Lung (tissue), 17 donors: ENCODE measurements at places on chromosomes 16 and 17.

DNA sequence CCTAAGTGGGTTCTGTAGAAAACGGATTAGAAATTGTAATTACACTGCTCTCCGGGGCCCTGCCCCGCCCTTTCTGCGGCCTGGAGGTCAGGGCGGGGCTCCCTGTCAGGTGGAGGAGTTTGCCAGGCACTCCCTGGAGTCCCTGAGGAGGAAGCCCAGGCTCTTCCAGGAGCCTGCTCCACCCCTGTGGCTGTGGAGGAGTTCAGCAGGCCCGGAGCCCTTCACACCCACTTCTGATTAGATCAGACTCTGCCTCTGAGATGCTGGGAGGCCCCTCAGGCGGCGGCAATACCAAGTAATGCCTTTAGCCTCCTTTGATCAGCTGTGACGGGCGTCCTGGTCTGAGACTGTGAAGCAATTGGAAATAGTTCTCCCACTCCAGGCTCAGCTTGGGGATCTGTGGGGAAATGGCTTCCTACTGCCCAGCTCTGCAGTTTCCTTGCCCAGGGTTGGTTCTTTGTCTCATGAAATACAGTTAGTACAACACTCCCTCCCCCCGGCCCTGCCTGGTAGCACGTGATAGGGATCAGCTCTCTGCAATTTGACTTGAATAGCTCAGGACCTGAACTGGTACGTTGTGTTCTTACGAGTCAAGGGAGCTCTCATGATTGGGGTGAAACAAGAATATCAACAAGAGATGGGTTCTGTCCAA, 22.3 kb downstream of the BAIAP2 start:
- peak; percentile 71 for DNase-seq

- no peak for DNase-seq
Measured at GRCh38 chr16:31421587-31421986, 6.6 kb downstream of the COX6A2 start.

DNA sequence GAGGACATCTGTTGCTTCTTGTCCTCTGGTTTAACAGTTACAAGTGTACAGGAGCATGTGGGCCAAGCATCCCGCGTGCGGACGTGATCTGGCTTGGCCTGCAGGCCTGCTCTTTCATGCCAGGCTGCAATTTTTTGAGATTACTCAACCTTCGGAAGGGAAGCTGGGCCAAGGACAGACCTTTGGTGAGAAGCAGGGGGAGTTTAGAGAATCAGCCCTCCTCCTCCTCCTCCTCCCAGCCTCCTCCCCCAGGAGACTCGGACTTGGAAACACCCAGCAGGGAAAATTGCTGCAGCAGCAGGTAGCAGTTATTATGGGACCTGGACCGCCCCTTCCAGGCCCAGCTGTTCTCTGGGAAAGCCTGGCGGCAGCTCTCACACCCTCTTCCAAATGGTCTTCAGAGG, 5.1 kb upstream of the KLHL36 start:
- DNase-seq = peak; percentile 66

GRCh38 chr17:48791128-48792032, 25.6 kb downstream of the TTLL6 start:
- peak; percentile 88 for DNase-seq

GRCh38 chr16:64809876-64810629, 311.8 kb downstream of the CDH11 start:
- no peak for DNase-seq

GRCh38 chr17:2357237-2357636, 19.9 kb downstream of the SGSM2 start:
- no peak for DNase-seq

GRCh38 chr17:15452746-15453145, 14.7 kb downstream of the CDRT4 start:
- DNase-seq = no peak

GRCh38 chr17:18314731-18315561, at the start of the genes SMCR8 and TOP3A:
SMCR8 (plus strand) TSS chr17:18315293; CDS start chr17:18315790, 497 bp downstream.
TOP3A (minus strand) TSS chr17:18314994; CDS start chr17:18314778, 216 bp downstream.
- DNase-seq = peak; percentile 99

GRCh38 chr16:48583075-48584065, 26.6 kb downstream of the N4BP1 start:
- DNase-seq = no peak

DNA sequence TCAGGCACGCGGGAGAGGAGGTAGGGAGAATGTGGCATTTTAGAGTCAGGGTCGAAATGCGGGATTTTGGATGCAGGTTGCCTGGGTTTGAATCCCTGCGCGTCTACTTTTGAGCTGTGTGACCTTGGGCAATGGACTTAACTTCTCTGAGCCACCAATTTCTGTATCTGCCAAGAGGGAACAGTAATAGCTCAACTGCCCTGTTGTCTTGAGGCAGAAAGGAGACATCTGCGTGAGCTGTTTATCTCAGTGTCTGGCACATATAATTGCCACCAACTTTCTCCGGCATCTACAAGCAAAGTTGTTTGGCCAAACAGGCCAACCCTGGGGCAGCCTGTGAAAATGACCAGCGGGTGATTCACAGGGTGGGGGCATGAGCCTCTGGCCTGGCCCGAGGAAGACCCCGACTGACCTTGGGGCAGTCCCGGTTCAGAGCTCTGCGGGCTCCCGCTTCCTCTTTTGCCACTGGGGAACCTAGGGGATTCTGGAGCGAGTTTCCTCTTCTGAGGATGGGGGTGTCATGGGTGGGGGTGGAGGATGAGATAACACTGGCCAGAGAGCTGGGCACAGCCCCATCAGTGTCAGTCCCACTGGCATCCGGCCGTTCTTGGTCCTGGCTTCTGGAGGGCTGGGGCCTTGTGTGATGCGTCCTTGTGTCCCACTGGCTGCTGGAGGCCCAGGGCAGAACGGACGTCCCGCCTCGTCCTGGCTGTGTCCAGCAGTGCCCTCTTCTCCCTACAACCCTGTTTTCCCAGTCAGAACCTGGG, 1.3 kb downstream of the SNN start:
- DNase-seq = peak; percentile 46

GRCh38 chr17:55811536-55811935, 60.7 kb downstream of the PCTP start:
- DNase-seq = no peak

- DNase-seq = no peak
Measured at GRCh38 chr16:81696166-81696960, 82.7 kb upstream of the PLCG2 start.

GRCh38 chr17:40958086-40958953, 8.4 kb downstream of the KRT39 start:
- peak; percentile 32 for DNase-seq

GRCh38 chr17:77124192-77124889, 16.4 kb upstream of the SEC14L1 start:
- peak; percentile 41 for DNase-seq

GRCh38 chr17:33131620-33132019, 140.0 kb downstream of the SPACA3 start:
- no peak for DNase-seq

DNA sequence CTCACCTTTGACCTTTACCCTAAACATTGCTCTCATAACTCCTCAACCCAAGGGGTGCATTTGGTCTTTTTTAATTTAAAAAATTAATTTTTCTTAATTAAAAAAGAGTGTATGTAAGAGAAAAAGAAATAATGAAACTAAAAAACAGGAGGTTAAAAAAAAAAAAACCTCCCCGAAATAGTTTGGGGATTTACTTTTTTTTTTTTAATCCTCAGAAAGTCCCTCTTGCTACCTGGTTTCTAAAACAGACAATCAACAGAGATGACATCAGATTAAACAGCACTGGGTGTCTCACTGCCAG, 301.3 kb downstream of the SOX9 start:
- DNase-seq = no peak

- no peak for DNase-seq
Measured at GRCh38 chr16:48081656-48082055, 74.1 kb downstream of the ABCC12 start.

DNA sequence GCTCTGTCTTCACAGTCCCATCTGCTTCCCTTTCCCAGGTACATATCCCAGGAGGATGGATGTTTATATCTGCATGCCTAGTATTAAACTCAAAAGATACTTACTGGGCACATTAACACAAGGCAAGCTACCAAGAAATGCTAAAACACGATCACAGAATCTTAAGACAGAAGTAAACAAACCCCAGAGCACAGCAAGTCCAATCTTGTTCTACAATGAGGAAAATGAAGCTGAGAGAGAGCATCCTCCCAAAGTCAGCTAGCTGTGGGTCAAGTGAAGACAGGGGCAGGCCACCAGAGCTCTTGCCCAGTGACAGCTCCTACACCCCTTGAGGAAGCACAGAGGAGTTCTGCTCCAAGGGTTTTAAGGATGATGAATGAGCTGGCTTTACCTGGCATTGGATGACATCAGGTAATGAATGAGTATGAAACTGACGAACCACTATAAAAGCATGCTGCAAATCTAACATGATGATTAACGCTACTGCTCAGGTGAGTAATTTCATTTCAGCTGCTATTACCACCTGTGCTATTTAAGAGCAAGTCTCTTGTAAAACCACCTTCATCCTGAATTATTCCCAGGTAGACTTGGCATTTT, 20.3 kb downstream of the XPO6 start:
- DNase-seq = no peak

DNA sequence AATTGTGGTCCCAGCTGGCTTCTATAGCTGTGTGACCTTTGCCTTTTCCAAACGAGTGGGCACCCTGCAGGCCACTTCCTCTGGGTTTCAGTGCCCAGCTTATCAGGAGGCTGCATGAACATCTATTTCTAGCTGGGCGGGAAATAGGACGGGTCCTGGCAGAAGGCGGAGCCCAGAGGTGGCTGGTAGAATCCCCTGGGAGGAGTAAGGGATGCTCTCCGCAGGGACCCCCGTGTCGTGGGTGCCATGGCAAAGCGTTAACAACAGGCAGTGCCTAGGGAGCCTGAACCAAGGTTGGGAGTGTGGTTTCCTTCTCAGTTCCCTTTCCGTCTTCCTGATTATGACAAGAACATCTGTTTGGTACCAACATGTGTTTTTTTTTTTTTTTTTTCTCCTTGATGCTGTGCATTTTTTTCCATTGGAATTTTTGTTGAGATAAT, 58.2 kb downstream of the PLCG2 start:
- DNase-seq = no peak

DNA sequence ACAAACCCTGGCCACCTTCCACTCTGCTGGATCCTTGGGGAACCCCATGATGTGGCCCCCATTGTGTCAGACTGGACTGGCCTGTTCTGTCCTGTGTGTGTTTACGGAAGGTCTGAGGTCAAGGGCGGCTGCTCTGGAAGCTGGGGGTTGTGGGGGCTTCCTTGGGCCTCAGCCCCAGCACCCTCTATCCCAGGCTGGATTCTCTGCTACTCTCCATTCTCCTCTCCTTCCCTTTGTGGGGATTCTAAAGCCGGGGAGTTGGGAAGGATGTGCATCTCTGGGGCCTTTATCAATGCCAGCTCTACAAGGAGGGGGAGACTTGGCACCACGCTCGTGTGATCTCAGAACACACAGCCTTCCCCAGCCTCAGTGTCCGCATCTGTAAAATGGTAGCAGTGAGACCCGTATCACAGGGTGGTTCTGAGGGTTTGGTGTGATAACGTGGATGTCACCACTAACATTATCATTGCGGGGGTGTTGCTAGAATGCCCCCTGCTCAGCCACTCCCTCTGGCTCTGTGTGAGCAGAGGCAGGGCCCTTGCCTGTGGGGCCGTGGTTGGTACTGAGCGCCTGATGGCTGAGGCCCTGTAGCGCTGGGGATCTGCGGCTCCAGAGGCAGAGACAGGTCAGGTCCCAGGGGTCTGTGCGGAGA, 18.1 kb downstream of the ADGRG1 start:
- DNase-seq = no peak

DNA sequence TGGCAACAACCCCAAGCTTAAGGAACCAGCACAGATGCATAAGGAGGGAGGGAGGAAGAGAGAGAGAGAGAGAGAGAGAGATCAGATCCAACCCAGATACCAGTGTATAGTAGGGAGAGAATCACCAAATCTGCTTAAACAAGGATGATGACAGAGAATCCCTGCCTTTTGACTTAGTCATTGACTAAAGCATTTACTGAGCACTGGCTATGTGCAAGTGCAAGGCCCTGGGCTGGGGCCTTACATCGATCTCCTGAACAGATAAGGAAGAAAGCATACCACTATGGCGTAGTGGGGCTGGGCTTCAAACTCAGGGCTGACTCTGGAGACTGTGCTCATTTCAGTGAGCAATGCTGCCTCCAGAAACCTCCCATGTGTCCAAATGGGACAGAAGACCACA, 15.8 kb downstream of the TSNAXIP1 start:
- no peak for DNase-seq

GRCh38 chr17:43330876-43331639, 67.7 kb upstream of the ARL4D start:
- DNase-seq = no peak

GRCh38 chr17:68321556-68321954, 30.3 kb downstream of the ARSG start:
- DNase-seq = no peak

GRCh38 chr17:67837965-67838364, 12.7 kb downstream of the BPTF start:
- no peak for DNase-seq

DNA sequence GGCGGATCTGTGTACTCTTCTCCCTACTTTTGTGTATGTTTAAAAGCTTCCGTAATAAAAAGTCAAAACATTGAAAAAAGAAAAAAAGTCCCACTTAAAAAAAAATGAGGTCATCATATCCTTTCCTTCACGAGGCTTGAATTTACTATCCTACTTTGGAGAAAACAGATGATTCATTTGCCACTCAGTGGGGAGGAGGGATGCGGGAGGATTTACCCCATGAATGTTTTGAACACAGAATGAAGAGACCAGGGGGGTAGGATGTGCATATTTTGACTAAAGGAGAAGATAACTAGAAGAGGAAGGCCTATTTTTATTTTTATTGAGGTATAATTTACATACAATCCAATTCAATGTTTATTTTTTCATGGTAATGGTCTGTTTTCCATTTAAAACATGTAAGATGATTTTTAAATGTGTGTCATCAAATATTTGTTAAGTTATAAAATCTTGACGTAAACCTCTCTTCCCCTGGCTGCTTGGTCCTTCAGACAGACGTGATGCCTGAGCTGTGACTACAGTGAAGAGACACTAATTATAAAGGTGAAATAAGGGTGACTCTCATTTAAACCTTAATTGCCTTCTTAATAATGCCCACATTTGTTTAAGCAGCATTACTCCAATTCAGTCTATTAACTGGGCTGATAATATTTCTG, 135.4 kb upstream of the AXIN2 start:
- DNase-seq = no peak

DNA sequence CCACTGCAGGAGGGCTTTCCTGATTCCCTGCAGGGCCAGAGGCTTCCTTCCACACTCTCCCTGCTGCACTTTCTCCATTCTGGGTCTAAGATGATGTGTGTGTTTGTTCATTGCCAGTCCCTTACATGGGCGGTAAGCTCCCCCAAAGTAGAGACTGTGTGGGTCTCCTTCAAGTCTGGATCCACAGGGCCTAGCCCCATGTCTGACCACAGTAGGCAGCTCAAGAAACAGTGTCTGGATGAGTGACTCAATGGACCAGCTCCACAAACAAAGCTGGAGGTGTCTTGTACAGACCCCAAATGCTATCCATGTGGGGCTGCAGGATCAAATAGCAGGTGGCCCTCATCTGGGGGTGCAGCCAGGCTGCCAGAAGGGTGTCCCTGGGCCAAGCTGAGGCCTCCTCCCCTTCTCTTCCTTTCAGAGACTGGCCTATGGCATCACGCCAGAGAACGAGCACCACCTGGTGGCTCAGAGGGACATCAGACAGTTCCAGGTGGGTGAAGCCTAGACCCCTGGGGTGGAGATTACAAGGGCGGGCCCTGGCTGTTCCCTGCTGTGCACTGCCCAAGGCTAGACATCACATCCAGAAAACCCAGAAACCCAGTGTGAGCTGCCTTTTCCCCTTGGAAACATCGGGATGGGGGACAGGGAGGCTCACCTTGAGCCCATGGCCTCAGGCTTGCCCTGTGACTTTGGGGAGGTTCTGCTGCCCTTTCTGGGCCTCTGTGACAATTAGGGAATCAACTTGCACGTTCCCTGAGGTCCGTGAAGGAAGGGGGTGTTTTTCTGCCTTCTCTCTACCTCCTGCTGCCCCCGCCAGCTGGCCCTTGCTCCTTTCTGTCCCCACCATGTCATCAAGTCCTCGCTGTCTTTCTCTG, 45.9 kb downstream of the SLC6A2 start:
- peak; percentile 43 for DNase-seq
